ENCODE measurements at places on chromosomes 13 and 19.

GRCh38 chr19:46863818-46864629 lies 3.2 kb downstream of the ARHGAP35 start:
- DNase-seq, result no peak

DNA sequence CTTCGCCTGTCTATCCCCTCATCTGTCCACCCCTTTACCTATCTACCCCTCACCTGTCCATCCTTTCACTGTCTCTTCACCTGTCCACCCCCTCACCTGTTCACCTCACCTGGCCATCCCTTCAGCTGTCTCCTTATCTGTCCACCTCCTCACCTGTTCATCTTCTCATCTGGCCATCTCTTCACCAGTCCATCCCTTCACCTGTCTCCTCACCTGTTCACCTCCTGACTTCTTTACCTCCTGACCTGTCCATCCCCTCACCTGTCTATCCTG lies 13.2 kb upstream of the KANK2 start:
- DNase-seq, result no peak

- DNase-seq, result no peak
Measured at GRCh38 chr13:39119422-39119821, 81.2 kb downstream of the NHLRC3 start.

DNA sequence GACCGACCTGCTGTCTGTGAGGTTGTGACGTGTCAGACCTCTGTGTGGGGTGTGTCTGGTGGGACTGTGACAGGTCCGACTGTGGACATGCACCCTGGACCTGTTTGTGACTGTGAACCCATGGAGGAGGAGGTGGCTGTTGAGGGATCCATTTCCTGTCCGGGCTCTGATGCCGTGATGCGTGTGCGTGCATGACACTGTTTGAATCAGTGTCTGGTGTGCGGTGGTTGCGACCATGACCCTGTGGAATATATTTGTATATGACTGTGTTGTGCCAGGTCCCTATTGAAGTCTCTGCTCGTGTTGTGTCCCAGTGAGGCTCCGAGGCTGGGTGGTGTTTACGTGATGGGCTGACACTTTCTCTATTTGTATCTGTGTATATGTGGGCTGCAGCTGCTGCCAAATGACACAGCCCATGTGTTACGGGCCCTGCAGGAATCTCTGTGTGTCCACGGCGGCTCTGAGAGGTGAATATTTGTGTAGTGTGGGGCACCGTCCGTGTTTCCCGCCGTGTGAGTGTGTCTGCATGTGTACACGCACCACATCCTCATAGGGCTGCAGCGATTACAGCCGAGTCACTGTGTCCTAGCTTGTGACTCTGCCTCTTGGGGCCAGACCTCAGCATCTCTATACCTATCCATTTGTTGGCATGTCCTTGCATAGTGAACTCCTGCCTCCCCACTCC lies 18.3 kb downstream of the CCDC97 start:
- no peak for DNase-seq

- no peak for DNase-seq
Measured at GRCh38 chr19:33278403-33279269, 23.7 kb downstream of the CEBPA start.

DNA sequence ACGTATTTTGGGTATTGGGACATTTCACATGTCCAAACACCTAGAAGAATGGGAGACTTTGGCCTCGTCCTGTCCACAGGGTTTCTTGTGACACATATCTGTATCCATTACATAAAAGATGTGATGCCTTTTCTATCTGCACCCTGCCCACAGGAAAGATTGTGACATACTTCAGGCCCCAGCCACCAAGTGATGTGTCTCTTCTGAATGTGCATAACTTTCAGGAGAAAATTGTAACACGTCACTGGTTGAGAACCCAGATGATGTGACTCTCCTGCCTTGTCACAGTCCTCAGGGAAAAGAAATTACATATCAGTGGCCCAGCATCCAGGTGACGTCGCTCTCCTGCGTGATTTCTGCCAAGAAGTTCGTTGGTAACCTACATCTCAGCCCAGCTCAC lies 21.0 kb upstream of the ZNF681 start:
- no peak for DNase-seq
